Urinary bladder (tissue), 4 donors: ENCODE measurements at places on chromosomes 6 and 20. TPM values are rescaled to one million over a fixed set of nuclear protein-coding genes. Genes with fewer than 3 reads are reported as not detected.

PNPLA1 gene
- 0.13 TPM for polyA plus RNA-seq

OLIG3 gene
- polyA plus RNA-seq = not detected

NUP153 gene
- 16.9 TPM for polyA plus RNA-seq

BNIP5 gene
- polyA plus RNA-seq = not detected

TFAP2D gene
- polyA plus RNA-seq = not detected

ASIP gene
- polyA plus RNA-seq = 0.80 TPM

SLC25A27 gene
- 15.0 TPM for polyA plus RNA-seq

FAM210B gene
- 49.0 TPM for polyA plus RNA-seq

KIF6 gene
- polyA plus RNA-seq = 0.14 TPM

LTA gene
- polyA plus RNA-seq = 0.06 TPM

CCM2L gene
- polyA plus RNA-seq = 9.3 TPM

DNA sequence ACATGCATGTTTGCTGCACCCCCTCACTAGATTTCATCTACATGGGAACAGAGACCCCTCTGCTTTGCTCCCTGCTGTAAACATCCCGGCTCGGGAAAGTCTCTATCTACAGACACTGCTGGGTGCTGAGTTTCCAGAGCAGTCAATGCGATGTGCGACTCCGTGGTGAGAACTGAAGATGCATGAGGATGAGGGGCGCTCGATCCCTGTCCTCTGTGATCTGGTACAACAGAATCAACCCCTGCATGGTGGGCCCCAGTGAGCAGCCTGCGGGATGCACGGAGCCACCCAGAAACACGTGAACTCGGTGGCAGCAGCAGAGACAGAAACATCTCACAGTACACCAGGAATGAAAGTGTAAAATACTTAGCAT lies 83.1 kb downstream of the THBS2 start:
- DNase-seq = no peak

DNA sequence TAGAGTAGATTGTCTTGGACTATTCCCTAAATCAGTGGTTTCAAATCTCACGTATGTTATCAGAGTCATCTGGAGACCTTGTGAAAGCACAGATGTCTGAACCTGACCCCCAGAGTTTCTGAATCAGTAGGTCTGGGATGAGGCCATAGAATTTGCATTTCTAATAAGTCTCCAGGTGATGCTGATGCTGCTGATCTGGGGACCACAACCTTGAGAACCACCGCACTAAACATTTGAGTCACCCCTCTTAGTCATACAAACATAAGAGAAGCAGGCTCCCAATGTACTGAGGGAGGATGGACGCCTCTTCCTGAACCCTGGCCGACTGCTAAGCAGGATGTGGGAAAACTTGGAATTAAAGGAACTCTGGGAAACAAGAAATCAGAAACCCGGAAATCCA lies 187.8 kb upstream of the PRDM1 start:
- DNase-seq = no peak

- no peak for DNase-seq
Observed at GRCh38 chr6:1860756-1861348, 251.1 kb downstream of the FOXC1 start.

DNA sequence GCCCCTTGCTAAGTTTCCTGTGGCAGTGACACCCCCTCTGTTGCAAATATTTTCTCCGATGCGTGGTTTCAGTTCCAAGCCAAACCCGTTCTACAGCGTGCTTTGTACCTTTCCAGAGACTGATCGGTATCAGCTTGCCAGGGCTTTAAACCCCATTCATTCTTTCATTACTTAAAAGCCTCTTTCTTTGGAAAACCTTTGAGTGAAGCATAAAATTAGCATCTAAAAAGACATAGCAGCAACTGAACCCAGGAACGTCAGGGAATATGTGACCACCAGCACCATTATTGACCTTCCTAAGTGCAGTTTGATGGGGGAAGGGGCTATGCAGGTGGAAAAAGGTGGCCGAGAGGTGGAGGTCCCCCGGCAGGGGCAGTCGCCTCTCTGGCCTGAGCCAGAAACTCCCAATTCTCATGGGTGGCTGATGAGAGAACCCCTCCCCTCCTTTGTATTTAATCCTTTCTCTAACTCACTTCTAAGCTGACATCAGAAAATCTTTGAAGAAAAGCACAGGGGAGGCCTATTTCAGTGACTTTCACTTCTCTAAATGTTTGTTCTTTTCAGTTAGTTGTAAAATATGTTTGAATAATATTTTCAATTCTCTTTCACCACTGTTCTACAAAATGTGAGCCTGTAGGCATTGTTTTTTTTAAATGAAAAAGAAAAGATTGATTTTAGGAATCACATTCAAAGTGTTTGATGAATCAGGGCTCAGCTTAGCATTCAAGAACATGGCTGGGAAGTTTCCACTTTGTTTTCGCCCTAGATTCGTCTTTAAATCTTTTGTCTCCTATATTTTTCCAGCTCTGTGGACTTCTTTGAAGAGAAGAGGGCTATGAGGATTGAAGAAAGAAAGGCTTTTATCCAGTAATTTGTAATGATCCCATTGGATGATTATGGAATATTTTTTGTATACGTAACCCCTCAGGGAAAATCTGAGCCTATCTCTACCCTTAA lies 89.2 kb downstream of the RSPH3 start:
- peak; percentile 81 for DNase-seq

DNA sequence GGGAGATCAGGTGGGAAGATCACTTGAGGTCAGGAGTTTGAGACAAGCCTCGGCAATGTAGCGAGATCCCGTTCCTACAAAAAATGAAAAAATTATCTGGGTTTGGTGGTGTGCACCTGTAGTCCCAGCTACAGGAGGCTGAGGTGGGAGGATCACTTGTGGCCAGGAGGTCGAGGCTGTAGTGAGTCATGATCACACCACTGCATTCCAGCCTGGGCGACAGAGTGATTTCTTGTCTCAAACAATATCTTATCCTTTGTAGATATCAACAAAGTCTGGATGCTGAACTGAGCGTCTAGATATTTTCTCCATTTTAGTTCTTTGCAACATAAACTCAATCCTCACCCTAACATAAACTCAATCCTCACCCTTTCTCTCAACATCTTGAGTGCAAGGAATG lies 197.6 kb downstream of the DTNBP1 start:
- DNase-seq = no peak

DNA sequence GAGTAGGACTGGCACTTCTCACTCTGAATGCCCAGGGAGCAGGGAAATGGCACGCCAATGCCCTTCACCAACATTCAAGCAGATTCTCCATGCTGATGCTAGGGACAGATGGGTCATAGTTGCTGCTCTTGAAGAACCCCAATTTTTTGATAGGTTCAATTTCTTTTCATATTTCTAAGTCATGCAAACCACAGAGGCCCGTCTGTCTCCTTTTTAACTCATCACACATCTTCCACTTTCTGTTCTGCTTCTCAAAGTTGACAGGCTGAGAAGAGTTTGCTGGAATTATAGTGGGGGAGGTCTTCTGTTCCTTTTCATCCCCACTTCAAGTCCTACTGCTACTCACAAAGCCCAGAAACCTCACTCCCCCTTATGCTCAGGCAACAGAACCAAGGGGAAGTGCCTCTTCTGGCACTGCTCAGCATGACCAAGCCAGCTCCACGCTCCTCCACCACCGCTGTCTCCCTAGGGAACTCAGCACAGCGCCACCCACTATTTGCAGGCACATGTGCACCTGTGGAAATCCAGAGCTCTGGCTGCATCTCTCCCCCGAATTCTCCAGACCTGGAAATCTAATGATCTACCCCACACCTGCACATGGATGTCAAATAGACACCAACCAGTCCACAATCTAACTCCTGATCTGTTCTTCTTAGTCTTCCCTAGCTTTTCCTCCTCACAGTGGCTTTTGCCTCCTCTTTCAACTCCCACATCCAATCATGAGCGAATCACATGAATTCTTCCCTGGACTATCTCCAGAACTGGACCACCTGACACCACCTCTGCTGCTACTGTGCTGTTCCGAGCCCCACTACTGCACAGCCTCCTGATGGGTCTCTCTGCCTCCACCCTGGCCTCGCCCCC lies 10.7 kb downstream of the ZBTB24 start:
- no peak for DNase-seq

- no peak for DNase-seq
Observed at GRCh38 chr6:41424370-41425058, 89.1 kb downstream of the NCR2 start.

GRCh38 chr6:118186672-118187567 lies 279.9 kb downstream of the SLC35F1 start:
- no peak for DNase-seq

DNA sequence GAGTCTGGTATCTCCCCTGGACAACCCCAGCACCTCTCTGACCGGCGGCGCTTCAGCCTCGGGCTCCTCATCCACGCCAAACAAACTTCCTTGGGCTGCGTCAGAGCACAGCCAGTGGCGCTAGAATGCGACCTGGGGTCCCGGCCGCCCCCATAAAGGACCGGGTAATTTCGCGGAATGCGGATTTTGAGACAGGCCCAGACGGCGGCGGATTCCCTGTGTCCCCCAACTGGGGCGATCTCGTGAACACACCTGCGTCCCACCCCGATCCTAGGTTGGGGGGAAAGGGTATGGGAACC lies 1.6 kb downstream of the FOXP4 start:
- DNase-seq = no peak

- DNase-seq = no peak
Observed at GRCh38 chr20:22807646-22808244, 223.4 kb upstream of the FOXA2 start.

- peak; percentile 25 for DNase-seq
Observed at GRCh38 chr6:95091823-95092436, 485.4 kb upstream of the MANEA start.

DNA sequence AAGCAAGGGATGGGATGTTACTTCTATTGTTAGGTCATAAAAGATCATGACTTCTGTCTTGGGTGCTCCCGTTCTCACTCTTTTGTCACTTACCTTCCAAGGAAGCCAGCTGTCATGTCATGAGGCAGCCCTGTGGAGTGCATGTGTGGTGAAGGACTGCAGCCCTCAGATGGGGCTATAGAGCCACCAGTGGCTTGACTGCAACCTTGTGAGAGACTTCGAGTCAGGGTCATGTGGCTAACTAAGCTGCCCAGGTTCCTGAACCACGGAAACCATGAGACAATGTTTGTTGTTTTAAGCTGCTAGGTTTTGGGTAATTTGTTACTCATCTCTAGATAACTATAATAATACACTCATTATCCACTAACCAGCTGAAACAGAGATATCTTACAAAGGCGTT lies 477.1 kb downstream of the BTBD3 start:
- DNase-seq = no peak

DNA sequence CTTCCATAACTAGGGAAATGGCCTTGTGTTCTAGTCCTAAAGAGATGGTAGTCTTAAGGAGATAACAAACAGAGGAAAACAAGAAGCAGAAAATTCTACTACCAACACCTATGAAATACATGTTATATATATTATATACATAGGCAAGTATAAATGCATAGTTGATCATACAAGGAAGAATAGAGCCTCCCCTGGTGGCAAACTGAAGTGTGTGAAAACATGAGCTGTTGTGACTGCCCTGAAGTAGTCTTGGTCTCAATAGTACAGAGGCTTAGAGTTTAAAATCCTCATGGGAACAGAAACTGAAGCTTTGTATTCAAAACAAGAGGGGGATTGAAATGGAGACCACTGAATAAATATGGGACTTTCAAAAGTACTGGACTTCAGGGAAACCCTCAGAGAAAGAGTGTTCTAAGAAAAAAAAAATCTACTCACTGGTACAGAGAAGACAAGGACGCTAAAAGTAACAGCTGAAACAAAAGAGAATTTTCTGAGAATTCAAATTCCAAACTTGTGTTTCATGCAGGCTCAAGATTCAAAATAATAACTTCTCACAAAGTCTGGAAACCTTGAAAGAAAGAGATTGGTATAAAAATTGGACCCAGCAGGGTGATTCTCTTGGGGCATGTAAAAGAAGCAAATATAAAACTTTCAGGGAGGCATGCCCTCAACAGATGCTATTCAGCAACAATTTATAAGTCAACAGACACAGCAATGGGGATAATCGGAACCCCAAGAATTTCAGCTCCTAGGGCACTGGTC lies 59.7 kb upstream of the SAMD3 start:
- no peak for DNase-seq

DNA sequence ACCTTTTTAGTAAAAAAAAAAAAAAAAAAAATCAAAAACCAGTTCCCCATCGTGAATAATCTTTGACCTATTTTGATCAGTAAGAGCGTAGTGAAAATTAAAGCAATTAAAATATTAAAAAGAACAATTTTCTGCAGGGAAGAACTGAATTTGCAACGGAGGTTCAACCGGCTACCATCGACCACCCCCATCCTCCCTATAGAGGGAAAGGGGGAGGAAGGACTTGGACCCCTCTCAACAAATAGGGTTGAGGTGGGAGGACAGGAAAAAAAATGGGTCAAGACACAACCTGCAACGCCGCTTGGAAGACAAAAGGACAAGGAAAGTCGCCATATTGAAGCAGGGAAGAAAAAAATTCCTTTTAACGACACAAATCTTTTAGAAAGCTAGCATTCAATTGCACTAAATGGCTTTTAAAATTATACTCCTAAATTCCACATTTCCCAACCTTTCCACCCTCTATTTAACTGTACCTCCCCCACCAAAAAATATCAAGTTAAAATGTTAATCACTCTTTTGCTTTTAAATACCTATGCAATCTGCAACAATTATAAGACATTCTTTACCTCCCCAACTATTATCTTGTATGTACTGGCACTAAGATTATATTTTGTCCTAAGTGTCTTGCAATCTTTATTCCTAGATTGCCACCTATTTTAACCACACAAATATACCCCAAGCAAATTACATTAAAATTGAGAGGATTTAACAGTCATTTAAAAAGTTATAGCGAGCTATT lies 1.7 kb downstream of the PPP1R10 start:
- DNase-seq = peak; percentile 83

- no peak for DNase-seq
Observed at GRCh38 chr20:21505810-21506530, 7.9 kb downstream of the NKX2-2 start.

DNA sequence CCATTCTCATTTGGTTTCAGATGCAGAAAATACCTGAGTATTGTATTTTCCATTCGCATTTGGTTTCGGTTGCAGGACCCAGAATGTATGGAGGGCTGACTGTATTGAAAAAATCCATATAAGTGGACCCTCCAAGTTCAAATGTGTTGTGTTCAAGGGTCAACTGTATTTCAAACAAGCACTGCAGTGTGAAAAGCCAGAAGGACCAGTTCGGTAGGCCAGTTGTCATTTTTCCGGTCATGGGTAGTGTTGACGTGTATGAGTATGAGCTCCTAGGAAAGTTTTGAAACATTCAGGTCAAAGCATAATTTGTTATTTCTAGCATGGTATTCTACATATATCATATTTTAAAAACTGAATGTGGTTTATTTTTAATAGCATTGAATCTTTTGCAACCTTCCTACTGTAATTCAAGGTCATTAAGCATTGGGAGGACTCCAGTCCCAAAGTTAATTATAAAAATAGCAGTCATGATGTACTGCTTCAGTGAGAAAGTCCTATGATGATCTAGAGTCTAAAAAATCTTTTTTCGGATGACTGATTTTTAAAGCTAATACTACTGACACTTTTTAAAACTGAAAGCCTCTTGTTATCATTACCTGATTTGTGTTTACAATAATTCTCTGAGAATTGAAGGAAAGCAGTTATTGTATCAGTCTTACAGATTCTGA lies 18.9 kb downstream of the NHSL1 start:
- no peak for DNase-seq
